Stimulated activated CD4-positive, alpha-beta T cell treated with anti-CD3 and anti-CD28 coated beads, Interleukin-15, amount 100 ng/mL, for 24 hours (primary cell): ENCODE measurements at places on chromosomes 6 and 20.

DNA sequence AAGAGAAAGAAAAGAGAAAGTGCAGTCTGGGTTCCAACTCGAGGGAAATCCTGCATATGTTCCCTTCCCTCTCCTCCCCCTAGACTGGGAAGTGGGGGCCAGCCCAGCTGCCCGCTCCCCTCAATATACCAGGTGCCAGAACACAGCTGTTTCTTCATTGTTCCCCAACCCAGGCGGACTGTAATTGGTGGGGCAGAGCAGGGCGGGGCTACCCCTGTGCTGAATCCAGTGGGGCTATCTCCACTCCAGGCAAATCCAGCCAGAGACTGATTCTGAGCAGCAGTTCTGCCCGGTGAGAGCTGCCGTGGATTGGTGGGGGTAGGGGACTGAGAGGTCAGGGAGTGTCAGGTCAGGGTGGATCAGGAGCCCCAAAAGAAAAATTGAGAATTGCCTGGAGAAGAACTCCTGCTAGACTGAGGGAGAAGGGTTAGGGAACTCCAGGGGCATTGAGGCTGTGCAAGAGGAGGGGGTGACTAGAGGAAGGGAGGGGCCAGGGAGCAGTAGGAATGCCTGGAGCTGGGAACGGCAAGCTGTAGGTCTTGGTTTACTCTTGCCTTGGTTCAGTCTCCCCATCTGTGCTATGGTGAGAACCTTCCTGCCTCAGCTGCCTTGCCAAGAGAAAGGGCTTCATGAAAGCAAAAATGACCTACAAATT, at the start of gene MYMX:
Gene MYMX, plus strand, starts transcription at position 250 of the 655 bp plus-strand sequence. CDS start 546 bp downstream, outside the sequence.
- DNase-seq, result no peak

GRCh38 chr6:8268156-8268555, 165.8 kb upstream of the EEF1E1 start:
- no peak for DNase-seq

DNA sequence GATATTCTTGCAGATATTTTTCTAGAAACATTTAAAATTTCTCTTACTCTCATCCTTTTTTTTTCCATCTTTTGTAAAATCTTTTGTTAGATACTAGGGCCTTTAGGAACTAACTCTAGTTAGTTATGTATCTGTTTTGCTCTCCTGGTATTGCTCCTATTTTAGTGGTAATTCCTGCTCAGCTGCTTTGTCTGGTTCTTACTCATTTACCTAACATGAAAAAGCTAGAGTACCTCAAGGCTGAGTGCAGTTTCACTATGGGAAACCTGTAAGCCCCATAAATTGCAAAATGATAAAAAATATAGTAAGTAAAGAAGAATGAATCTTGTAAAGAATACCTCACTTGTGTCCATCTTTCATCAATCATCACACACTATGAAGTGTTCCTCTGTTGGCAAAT, 1602.0 kb downstream of the GRIK2 start:
- DNase-seq, result no peak

- no peak for DNase-seq
These were observed 581.0 kb upstream of the MAP3K7 start for GRCh38 chr6:91167846-91168245.

DNA sequence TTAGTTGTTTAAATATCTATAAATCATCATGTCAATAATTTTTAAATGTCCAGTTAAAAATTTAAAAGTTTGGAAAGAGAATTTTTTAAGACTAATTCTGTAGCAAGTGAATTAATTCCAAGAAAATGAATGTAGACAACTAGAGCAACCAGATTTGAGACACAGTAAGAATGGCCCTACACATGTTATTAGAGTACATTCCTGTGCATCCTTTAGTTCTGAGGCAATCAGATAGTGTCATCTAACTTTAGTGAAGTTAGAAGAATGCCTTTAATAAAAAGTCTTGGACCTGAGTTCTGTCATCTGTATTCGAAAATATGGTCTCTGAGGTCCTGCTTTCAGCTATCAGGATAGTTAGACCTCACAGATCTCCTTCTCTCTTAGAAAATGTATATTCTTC, 63.7 kb downstream of the HIVEP2 start:
- no peak for DNase-seq

DNA sequence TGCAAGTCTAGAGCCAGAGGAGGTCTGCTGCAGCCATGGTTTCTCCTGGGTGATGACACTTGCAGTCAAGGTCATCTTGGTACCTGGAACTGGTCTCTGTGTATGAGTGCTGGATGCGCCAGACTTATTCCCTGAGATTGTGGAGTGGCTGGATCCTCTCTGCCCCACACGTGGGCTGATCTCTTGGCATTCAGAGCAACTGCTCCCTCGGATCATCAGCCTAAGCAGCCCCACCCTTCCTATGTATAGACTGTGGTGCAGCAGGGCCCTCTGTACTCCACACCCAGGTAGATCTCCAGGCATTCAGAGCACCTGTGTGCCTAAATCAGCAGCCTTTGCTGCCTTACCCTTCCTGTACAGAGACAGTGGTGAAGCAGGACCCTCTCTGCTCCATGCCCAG, 12.1 kb upstream of the CST4 start:
- DNase-seq, result no peak

DNA sequence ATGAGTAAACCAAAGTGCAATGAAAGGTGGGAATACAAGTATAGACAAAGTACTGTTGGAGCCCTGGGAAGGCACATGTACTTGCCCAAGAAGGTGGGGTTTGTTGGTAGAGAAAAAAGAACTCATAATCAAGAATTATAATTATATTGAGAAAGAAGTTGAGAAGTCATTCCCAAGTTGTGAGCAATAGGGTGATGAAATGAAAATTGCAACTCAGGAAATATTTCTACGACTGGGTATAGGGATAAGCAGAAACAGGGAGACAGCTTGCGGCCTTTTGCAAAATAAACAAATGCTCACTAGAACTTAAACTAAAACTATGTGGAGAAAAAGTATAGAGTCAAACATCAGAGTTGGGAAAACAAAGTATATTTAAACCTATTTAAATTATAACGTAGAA, 250.7 kb upstream of the FAM83B start:
- no peak for DNase-seq

DNA sequence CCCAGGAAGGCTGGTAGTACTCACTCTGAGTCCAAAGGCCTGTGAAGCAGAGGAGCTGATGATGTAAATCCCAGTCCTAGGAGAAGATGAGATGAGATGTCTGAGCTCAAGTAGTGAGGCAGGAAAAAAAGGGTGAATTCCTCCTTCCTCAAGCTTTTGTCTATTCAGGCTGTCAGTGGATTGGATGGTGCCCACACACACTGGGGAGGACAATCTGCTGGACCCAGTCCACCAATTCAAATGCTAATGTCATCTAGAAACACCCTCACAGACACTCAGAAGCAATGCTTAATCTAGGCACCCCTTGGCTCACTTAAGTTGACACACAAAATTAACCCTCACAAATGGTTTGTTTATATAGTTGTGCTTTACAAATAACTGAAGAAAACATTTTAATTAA, 94.6 kb downstream of the CD109 start:
- no peak for DNase-seq

- no peak for DNase-seq
These were observed 17.2 kb downstream of the BFSP1 start for GRCh38 chr20:17513939-17514338.

DNA sequence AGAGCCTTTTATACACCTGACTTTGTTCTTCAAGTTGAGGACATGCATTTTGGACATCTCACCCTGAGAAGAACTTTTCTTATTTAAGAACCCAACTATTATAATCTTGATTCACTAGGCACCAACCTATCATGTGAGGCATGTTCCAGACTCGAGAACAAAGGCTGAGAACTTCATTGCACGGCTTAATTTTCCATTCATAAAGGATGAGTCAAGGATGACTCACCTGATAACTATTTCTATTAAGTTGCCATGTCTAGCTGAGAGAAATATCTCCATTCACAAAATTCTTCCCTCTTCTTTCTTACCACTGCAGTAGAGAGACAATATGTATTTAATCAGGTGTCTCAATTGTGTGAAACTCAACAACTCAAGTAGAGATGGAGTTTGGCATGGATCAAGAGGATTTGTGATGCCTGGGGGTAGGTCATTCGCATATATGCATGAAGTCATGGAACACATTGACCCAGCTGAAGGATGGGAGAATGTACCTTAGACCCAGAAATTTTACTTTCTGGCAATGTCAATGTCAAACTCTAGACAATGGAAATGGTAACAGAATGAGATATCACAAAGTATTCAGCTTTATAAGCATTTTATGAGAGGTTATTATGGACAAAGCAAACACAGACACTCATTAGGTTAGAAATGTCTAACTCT, 208.7 kb upstream of the PRND start:
- DNase-seq, result no peak

DNA sequence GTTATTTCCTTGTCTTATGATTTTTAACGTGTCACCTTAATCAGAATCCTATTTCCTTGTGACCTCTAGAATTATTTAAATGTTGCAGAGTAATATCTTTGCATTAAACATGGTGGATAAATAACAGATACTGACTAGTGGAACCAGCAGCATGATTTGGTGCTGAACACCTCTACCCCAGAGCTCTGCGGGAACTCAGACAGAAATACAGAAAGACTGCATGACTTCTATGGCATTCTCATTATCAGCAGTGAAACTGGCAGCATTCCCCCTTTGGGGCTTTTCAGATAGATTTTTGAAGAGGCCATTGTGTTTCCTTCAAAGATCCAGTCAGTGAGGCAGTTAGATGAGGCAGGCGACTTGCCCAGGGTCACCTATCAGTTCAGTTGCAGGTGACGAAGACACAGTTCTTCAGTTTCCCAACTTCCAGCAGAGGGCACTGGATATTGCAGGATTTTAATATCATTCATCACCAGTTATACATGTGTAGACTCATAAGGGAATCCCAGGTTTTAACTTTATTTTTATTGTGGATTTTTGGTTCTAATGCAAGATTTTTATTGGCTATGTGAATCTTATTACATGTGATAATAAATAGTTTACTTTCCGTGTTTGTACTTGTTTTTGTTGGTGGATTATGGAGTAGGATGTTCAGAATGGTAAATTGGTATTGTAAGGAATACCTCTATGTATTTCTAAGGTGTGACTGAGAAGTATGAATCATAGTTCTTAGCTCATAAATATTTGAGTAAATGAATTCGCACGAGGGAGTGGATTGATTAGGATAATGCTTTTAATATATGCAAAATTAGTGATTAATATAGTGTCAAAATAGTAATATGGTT, 81.3 kb downstream of the AFDN start:
- no peak for DNase-seq

DNA sequence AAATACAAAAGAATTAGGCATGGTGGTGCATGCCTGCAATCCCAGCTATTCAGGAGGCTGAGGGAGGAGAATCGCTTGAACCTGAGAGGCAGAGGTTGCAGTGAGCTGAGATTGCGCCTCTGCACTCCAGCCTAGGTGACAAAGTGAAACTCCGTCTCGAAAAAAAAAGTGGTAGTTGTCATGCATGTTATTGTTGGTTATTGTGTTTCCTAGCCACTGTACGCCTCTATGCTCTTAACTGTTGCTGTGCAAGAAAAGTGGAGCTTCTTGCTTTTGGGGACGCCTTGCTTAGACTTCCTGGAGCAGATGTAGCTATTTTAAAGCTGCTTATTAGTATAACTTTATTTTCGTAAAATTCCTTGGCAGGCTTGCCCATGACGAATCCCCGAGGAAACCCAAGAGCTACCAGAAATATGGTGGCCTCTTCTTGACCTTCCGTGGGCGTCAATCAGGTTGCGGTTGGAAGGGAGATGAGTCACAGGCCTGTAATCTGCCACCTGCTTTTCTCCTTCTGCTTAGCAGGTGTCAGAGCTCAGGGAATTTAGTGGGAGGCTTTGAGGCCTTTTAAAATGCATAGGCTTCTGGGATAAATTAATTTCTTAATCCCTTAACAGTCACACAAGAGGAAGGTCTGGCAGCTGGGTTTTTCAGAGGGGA, 17.3 kb downstream of the GABRR2 start:
- DNase-seq, result peak; percentile 65

DNA sequence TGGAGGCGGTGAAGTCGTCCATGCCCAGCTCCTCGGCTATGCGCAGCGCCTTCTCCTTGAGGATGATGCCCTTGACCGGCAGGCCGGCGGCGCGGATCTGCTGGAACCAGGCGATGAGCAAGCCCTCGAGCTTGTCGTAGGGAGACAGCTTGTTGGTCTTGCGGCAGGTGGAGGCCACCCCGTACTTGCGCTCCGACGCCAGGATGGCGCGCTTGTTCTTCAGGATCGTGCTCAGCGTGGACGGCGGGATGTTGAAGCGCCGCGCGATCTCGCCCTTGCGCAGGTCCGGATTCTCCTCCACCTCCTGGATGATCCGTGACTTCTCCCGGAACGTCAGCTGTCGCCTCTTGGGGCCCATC, 435 bp downstream of the CENPB start:
- peak; percentile 63 for DNase-seq

DNA sequence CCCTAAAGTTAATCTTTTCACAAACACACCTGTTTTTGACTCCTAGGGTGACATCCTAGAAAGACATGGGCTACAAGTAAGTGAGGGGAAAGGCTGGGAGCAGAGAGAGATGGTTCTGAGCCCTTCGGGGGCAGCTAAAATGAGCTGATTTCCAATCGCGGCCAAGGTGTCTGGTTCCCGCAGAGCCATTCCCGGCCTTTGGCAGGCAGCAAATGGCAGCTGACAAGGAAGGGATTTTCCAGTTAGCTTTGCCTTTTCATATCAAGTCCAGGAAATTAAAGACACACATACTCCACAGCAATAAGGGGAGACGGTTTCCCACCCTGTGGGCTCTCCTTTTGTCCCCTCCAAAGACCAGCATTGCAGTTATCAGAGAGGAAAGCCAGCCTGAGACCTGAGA, 228.5 kb downstream of the ZMYND8 start:
- no peak for DNase-seq

- DNase-seq, result no peak
These were observed 164.8 kb upstream of the SGK1 start for GRCh38 chr6:134482593-134483270.

- DNase-seq, result no peak
These were observed 19.0 kb downstream of the SENP6 start for GRCh38 chr6:75620381-75621304.

GRCh38 chr20:54928564-54928963, 453.2 kb downstream of the DOK5 start:
- DNase-seq, result no peak

- no peak for DNase-seq
These were observed 21.5 kb upstream of the MRPS18A start for GRCh38 chr6:43708860-43709653.

GRCh38 chr6:167331565-167331964, 6.7 kb downstream of the TTLL2 start:
- no peak for DNase-seq

- no peak for DNase-seq
These were observed 38.9 kb downstream of the SIRPA start for GRCh38 chr20:1934156-1934555.

DNA sequence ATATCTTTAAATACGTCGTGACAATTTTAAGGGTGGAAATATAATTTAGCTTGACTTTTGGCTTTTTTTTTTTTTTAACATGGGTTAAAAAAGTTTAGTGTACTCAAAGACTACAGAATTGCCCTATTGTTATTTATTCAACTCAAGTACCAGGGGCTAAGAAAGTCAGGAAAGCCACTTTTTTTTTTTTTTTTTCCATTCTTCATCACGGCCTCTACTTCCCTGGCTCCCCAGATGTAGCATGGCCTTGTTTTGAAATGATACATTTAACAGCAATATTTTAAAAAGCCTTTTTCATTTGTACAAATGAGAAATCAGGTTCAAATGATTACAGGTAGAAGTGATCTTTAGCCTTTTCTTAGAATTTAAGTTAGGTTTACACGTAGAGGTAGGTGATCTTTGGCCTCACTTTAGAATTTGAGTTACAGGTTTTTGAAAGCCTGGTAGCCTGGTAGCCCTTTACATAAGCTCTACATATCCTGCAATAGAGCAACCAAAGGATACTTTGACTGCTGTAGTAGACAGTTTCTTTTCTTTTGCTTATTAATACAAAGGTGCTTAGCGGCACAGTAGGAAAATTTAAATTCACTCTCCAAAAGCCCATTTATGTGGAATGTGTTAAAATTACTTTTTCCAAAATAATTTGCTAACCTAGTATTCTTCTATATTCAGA, 160.5 kb upstream of the MMS22L start:
- DNase-seq, result no peak
